ENCODE measurements at places on chromosomes 7 and 10. TPM values are rescaled to one million over a fixed set of nuclear protein-coding genes. Genes with fewer than 3 reads are reported as not detected.

The OTUD1 gene
- 23.4 TPM for total RNA-seq

The ADCYAP1R1 gene
- not detected for total RNA-seq

The POT1 gene
- total RNA-seq, result 28.9 TPM

The PON3 gene
- total RNA-seq, result not detected

The XPNPEP1 gene
- total RNA-seq, result 78.7 TPM

The PLPP4 gene
- not detected for total RNA-seq

The GDF2 gene
- not detected for total RNA-seq

The RSU1 gene
- total RNA-seq, result 74.3 TPM

The AIFM2 gene
- total RNA-seq, result 3.7 TPM

The FAM25G gene
- not detected for total RNA-seq

All from activated CD4-positive, alpha-beta memory T cell treated with anti-CD3 and anti-CD28 coated beads, Interleukin-2, amount 10 ng/mL, durations not matched to agents 7 days and 5 days (primary cell).